Endothelial cell of umbilical vein (primary cell): ENCODE measurements at places on chromosomes 5 and 9. TPM values are rescaled to one million over a fixed set of nuclear protein-coding genes. Genes with fewer than 3 reads are reported as not detected.

DNA sequence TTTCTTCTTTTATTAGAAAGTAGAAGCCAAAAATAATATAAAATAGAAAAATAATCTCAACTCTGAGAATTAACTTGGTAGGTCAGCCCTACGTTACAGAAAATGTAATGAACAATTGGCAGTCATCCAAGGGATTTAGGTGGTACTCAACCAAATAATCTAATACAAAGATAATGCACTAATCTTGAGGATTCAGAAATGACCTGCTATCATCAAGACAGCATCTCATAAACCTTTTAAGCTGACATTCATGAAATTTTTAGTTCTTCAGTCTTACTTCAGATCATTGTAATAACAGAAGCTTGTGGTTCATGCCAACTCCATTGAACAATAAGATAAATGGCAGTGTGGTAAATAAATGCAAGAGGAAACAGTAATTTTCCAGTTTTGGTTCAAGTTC is 1058.0 kb downstream of the MAT2B start:
- no peaks in the 10 kb centered on the region for H3K36me3 ChIP-seq
- DNase-seq: no peak
- H3K4me3 ChIP-seq: no peak overlapping the region
- H3K27ac ChIP-seq: no peak overlapping the region
- H3K4me1 ChIP-seq: no peaks in the 10 kb centered on the region

GRCh38 chr5:32254881-32255539 is 57.7 kb downstream of the MTMR12 start:
- H3K36me3 ChIP-seq: peaks cover 22% of the 10 kb centered on the region
- no peak overlapping the region for H3K27ac ChIP-seq
- H3K27me3 ChIP-seq: no peaks in the 10 kb centered on the region
- no peak overlapping the region for H3K4me3 ChIP-seq
- no peaks in the 10 kb centered on the region for H3K4me1 ChIP-seq
- no peak for DNase-seq

DNA sequence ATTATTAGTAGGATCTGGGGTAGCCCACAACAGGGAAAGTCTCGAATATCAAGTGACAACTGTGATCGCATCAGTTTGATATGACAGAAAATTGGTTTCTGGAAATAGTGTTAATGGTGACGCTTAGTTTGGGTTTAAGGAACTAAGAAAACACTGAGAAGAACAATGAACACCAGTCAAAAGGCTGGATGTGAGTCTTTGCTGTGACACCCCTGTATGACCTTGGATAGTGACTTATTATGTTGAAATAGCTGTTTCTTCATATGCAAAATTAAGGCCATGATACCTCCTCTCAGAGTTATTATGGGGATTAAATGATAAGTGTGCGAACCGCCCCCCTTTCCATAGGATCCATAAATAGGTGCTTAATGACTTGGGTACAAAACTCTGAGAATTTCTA is 926 bp downstream of the DNAJC25 start:
- peak overlapping the region; percentile 90 for H3K4me3 ChIP-seq
- H3K36me3 ChIP-seq: no peaks in the 10 kb centered on the region
- peak; percentile 22 for DNase-seq

- no peak overlapping the region for H3K4me3 ChIP-seq
- H3K27ac ChIP-seq: no peak overlapping the region
- peaks cover 5% of the 10 kb centered on the region for H3K27me3 ChIP-seq
- no peak for DNase-seq
- no peaks in the 10 kb centered on the region for H3K36me3 ChIP-seq
These were observed 167.6 kb upstream of the FSTL4 start for GRCh38 chr5:133779828-133780475.

GRCh38 chr5:179437341-179438001 is 92.2 kb upstream of the ADAMTS2 start:
- H3K27ac ChIP-seq: no peak overlapping the region
- H3K36me3 ChIP-seq: no peaks in the 10 kb centered on the region
- no peaks in the 10 kb centered on the region for H3K27me3 ChIP-seq
- H3K4me3 ChIP-seq: no peak overlapping the region

DNA sequence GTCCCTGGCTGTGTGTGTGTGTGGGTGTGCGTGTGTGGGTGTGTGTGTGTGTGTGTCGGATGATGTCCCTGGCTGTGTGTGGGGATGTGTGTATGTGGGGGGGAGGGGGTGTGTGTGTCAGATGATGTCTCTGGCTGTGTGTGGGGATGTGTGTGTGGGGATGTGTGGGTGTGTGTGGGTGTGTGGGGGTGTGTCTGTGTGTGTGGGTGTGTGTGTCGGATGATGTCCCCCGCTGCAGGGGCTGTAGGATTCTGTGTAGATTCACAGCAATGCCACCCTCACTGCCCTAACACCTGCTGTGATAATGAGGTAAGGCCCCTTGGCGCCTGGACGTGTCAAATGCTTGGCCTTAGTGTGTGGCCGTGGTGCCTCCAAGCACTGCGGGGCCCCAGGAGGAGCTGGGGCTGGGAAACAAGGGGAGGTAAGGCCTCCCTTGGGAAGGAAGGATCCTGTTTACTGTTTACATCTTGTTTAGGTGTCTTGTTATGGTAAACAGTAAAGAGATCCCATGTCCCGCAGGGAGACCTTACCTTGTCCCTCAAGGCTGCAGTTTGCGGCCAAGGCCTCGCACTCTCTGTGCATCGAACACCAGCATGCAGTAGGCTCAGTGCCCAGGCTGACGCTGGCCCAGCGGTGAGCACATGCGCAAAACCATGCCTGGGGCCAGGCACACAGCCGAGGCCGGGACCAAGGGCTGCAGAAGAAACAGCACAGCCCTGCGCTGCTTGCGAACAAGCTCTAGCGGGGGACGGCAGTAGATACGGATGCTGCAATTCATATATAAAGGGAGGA is 24.1 kb downstream of the AHRR start:
- DNase-seq: no peak
- no peaks in the 10 kb centered on the region for H3K36me3 ChIP-seq
- no peak overlapping the region for H3K27ac ChIP-seq
- no peaks in the 10 kb centered on the region for H3K27me3 ChIP-seq
- H3K4me1 ChIP-seq: peaks cover 2% of the 10 kb centered on the region

DNA sequence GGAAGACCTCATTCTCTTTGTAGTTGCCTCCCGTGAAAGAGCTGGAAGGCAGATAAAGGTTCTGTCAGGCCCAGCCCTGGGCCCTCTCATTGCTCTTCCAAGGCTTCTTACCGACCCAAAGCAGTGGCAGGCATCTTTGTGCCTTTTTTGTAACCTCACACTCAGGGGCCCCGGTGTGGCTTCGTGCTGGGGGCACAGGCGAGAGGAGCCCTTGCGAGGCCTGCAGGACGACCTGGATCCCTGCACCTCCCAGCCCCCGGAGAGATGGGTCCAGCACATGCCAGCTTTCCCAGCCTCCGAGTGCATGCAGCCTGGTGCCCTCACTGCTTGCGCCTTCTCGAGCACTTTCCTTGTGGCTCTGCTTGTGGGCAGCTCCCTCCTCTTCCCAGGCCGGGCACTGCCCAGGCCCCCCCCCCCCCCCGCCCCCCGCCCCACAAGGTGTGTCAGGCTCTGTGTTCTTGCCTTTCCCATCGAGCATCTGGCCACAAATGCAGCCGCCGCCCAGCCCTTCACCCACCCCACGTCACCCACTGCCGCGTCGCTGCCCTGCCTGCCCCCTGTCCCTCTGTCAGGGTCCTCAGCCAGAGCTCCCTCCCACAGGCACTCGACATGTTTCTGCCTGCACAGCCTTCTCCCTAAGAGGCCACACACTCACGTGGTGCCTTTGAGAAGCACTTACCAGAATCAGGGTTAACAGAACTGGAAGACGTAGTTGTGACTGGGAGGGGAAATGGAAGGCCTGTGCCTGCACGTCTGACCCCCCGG is 63.7 kb upstream of the CACNA1B start:
- H3K4me1 ChIP-seq: no peaks in the 10 kb centered on the region
- no peaks in the 10 kb centered on the region for H3K27me3 ChIP-seq
- peaks cover 46% of the 10 kb centered on the region for H3K36me3 ChIP-seq

The TAF11L10 gene
- not detected in 2 replicates for total RNA-seq
